Nucleus accumbens (tissue), 56 donors: ENCODE measurements at places on chromosomes 3 and 15.

DNA sequence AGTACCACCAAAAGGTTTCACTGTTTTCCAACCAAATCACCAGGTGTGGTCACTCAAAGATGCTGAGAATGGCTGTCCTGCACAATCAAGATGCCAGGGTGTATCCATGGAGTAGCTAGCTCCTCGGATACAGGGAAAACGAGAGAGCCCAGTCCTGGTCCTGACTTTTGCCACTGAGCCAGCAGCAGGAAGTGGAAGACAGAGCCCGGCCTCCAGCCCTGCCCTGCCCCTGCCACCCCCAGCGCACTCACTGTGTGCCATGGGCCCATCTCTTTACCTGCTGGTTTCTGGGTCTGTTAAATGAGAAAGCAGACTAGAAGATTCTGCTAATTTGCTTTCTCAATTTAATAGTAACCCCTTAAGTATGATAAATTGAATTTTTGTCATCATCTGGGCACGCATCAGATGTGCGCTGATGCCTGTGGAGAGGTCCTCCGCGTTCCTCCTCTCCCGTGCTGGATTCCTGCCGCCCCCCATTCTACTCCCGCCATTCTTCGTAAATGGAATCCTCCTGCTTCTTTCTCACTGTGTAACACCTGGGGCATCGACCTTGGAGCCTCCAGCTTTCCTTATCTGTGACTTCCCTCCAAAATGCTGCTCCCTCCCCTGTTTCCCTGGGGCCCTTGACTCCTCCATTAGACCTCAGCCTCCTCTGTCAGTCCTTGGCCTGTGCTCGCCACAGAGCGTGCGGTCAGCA, 18.0 kb downstream of the TNFAIP8L3 start:
- DNase-seq: no peak

GRCh38 chr15:93049914-93050578, 39.0 kb downstream of the RGMA start:
- DNase-seq: no peak

- DNase-seq: no peak
Observed at GRCh38 chr15:31367730-31368344, 41.2 kb downstream of the KLF13 start.

GRCh38 chr15:62850318-62850717, 192.2 kb upstream of the TPM1 start:
- DNase-seq: no peak

DNA sequence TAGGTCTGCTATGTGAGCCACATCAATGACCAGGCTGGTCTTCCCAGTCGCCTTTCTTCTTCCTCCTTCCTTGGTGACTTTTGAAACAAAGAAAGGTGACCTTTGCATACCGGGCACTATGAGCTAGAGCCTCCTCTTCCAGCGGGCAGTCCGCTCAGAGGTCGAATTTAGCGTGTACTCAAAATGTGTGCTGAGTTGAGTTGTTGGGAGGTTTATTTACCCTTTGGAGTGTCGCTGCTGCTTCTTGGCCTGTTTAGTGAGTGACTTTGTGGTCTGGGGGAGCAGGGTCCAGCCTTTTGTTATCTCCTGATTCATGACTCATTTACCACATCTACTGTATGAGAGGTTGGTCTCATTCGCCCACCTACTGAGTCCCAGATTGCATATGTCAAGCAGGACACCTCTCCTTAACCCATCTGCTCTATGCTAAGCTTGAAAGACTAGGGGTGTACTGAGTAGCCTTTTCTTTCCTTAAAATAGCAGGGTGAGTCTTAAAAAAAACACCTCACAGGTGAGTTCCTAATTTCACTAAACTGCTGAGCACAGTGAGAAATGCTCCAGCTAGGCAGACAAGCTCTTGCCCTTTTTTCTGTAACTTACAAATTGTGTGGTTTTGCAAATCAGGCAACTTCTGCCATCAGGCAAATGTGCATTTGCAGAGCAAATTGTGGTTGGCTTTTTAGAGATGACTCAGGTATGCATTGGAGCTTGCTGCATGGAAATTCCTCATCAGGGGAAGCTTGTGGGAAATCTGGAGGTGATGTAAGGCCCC, 3.2 kb upstream of the SIAH2 start:
- no peak for DNase-seq

DNA sequence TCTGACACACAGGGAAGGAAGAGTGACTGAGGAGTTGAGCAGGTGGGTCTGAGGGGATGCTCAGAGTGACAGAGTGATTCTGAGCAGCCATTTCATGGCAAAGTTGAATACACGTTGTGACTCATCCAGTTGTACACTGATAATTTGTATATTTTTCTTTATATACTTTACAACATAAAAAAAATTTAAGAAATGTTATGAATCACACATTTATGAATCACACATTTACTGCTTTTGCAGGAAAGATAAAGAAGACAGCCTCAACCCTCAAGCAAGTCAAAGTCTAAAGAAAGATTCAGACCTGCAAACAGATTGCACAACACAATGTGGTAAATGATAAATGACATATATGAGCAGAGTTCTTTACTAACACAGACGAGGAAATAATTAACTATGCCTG, 21.0 kb upstream of the CHMP2B start:
- DNase-seq: no peak

DNA sequence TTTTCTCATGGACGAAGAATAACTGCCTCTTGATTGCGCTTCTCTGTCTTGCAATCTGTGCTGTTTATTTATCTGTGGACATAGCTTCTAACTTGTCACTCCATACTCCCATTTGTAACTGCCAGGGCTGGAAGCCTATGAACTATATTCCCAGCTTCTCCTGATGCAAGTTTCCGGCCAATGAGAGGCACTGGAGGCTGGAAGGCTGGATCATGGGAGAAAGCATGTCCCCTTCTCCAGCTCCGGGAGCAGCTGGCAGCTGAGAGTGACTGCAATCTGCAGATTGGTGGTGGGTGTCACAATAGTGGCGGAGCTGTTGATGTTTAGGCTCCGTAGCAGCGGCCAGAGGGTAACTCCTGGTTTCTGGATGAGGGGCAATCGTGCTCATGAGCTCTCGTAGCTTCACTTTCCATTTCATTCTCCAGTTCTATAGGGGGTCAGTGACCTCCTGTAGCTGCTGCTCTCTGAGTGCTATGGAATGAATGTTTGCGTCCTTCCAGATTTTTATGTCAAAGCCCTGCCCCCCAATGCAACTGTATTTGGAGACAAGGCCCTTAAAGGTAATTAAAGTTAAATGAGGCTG, 35.7 kb upstream of the PCSK6 start:
- DNase-seq: no peak

DNA sequence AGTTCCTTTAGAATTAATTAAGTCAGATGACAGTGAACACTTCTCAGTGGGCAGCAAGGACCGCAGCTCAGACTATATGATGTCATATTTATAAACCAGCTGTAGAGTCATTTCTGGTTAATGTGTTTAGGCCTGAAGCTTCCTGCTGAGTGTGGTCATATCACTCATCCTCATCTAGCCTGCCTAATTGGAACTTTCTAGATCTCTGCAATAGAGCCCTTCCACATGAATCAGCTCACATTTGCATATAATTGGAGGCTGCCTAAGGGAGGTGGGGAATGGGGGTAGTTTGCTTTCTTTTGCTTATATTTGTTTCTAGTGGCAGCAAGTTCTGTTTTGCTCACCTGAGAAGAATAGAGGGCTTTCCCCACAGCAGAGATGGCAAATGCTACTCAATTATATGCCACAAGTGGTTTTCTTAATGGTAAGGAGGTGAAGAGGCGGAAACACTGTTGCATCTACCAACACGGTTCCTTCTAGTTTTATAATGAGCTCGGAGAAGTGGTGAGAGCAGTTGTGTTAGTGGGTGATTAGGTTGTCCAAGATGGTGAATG, 148.1 kb downstream of the KLHL25 start:
- DNase-seq: no peak

- no peak for DNase-seq
Observed at GRCh38 chr15:70362886-70363285, 265.2 kb upstream of the TLE3 start.

- DNase-seq: no peak
Observed at GRCh38 chr3:128372707-128373533, 93.8 kb downstream of the DNAJB8 start.

GRCh38 chr3:133506215-133506901, 67.1 kb upstream of the CDV3 start:
- no peak for DNase-seq

- no peak for DNase-seq
Observed at GRCh38 chr3:21752749-21753347, 1.8 kb upstream of the ZNF385D start.

GRCh38 chr3:179833294-179833693, 180.5 kb downstream of the USP13 start:
- no peak for DNase-seq

DNA sequence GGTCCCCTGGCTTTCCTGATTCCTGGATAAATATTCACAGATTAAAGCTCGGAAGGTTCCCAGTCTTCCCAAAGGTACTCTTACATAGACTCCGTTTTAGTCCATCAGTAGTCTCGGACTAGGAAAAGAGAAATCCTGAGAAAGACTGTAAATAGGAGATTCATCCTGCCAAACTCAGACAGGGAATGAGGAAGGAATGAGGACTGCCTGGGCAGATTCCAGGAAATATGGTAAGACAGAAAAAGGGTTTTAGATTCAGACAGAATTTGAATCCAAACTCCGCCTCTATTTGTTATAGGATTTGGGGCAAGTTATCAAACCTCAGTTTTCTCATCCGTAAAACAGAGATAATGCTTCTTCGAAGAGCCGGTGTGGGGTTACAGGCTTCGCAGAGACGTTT, 77.8 kb upstream of the VGLL4 start:
- DNase-seq: no peak

GRCh38 chr3:167972502-167972901, 123.2 kb downstream of the GOLIM4 start:
- DNase-seq: no peak

GRCh38 chr3:124621498-124621897, 108.8 kb upstream of the UMPS start:
- no peak for DNase-seq

- DNase-seq: no peak
Observed at GRCh38 chr3:191151653-191152052, 47.4 kb upstream of the OSTN start.

DNA sequence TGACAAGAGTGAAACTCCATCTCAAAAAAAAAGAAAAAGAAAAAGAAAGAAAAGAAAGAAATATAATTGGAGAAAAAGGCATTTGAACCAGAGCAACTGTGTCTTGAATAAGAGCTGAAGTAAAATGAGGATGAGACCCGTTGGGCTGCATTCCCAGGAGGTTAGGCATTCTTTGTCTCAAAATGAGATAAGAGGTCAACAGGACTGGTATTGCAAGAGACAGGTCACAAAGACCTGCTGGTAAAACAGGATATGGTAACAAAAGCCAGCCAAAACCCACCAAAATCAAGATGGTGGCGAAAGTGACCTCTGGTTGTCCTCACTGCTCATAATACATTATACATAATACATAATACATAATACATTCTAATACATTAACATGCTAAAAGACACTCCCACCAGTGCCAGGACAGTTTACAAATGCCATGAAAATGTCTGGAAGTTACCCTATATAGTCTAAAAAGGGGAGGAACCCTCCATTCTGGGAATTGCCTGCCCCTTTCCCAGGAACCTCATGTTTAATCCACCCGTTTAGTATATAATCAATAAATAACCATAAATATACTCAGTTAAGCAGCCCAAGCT, 8.6 kb upstream of the TIPIN start:
- DNase-seq: no peak

DNA sequence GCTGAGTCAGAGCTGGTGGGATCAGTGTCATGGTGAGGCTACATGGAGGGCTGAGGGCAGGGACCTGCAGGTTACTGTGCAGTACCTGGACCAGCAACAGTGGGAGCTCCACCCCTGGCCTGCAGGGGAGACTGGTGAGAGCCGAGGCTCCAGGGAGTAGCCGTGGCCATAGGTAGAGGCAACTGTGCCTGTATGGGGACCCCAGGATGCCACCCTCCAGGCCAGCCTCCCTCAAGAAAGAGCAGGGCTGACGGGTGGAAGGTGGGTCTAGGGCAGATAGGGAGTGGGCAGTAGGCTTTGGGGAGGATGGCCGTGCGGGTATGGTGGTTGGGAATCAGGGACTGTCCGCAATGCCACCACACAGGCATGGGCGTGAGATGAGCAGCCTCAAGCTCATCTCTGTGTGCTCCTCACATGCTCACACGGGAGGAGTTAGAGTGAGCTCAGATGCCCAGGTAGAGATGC, 35.5 kb downstream of the FBLN2 start:
- no peak for DNase-seq

DNA sequence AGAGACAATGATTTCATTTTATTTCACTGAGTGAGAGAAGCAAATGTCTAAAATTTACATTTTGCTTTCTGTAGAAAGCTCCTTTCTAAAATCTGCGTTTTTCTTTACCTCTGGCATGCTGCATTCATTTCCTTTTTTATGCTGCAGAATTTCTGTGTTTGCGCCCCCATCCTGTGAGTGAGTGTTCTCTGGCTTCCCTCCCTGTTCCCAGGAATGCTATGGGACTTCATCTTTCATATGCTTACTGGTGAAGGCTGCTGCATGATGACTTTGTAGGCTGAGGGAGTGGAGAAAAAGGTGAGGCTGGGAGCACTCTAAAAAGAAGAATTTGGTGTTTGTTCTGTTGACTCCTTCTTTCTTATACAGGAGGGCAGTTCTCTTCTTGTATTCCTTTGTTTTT, 7.7 kb upstream of the TMC3 start:
- no peak for DNase-seq

GRCh38 chr3:108564564-108564963, 24.7 kb downstream of the CIP2A start:
- DNase-seq: no peak

GRCh38 chr3:173957646-173958045, 560.1 kb downstream of the NLGN1 start:
- DNase-seq: no peak

GRCh38 chr3:88807491-88808105, 299.8 kb upstream of the EPHA3 start:
- no peak for DNase-seq

- no peak for DNase-seq
Observed at GRCh38 chr3:18809640-18810305, 338.5 kb upstream of the KCNH8 start.

- DNase-seq: no peak
Observed at GRCh38 chr15:40282869-40283614, at the start of gene ANKRD63. Gene ANKRD63, minus strand, starts transcription at chr15:40283064. Its CDS starts 478 bp downstream, at chr15:40282586.

GRCh38 chr3:194176274-194176991, 40.5 kb downstream of the HES1 start:
- DNase-seq: no peak

GRCh38 chr15:101718896-101719295, 5.4 kb downstream of the TARS3 start:
- no peak for DNase-seq

- DNase-seq: no peak
Observed at GRCh38 chr3:70729845-70730244, 417.4 kb upstream of the MDFIC2 start.

GRCh38 chr15:96300836-96301235, 29.7 kb upstream of the NR2F2 start:
- no peak for DNase-seq

GRCh38 chr15:67143646-67144045, 78.2 kb downstream of the SMAD3 start:
- DNase-seq: no peak

DNA sequence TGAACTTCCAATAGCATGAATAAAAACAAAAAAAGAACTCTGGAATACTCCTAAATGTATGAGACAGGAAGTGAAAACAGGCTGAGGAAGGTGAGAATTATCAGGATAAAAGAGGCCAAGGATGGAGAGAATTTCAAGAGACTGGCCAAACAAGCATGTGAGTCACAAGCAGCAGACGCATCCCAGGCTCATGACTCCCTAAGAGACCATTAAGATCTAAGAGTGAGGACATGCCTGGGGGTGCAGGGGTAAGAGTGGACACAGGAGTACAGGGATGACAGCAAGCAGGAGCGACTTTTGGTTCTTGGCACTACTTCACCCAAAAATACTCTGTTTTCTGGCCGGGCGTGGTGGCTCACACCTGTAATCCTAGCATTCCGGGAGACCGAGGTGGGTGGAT, 7.1 kb downstream of the SCAMP2 start:
- DNase-seq: no peak

- DNase-seq: no peak
Observed at GRCh38 chr15:92646216-92646615, 9.4 kb downstream of the FAM174B start.
